CD8-positive, alpha-beta memory T cell (primary cell): ENCODE measurements at places on chromosomes 6 and 20.
A peak's percentile ranks its signal among the peaks of the same experiment; 100 is the strongest.

DNA sequence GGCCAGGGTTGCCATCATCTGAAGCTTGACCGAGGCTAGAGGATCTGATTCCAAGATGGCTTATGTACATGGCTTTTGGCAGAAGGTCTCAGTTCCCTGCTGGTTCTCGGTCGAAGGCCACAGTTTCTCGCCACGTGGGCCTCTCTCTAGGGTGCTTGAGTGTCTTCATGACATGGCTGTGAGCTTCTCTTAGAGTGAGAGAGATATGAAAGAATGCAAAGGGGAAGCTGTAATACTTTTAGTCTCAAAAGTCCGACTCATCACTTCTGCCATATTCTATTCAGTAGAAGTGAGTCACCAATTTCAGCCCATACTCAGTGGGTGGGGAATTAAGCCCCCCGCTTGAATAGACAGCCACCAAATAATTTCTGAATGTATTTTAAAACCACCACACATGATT, 94.2 kb downstream of the UTRN start:
- no peaks in the 10 kb centered on the region for H3K36me3 ChIP-seq
- no peak overlapping the region for H3K4me3 ChIP-seq
- H3K27me3 ChIP-seq: no peaks in the 10 kb centered on the region
- H3K4me1 ChIP-seq: peaks cover 19% of the 10 kb centered on the region
- no peak for DNase-seq
- H3K27ac ChIP-seq: no peak overlapping the region

DNA sequence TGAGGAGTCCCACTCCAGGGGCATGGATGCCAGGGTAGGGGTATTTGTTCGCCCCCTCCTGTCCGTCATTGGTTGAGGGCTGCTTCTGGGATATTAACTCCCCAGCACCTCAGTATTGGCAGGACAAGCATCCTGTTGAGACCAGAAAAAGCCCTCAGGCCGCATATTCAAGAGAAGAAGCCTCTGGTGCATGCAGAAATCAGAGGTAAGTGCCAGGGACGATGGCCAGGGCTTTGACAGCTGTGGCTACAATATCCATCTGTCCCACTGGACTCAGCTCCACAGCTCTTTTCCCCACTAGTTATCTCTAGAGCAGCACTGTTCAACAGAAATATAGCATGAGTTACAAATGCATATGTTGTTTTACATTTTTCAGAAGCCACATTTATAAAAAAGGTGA, 651.3 kb downstream of the KIF16B start:
- H3K27ac ChIP-seq: no peak overlapping the region
- no peaks in the 10 kb centered on the region for H3K4me1 ChIP-seq
- no peaks in the 10 kb centered on the region for H3K36me3 ChIP-seq
- no peak overlapping the region for H3K4me3 ChIP-seq
- no peak for DNase-seq

DNA sequence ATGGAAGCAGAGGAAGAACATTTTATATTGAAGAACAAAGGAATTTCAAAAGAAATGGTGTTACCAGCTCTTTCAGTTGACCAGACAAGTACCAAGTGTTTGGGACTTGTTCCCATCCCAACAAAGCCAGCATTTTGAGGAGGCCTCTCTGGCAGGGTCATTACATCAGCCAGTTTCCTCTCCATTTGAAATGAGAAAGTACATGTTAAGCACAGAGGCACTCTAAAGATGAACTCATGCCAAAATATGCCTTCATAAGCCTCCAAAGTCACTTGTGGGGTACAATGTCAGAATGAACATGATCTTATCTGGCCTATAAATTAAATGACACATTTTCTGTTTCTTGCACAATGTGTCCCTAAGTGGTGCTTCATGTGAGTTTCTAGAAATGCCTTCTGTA, 223.9 kb downstream of the PRL start:
- no peak for DNase-seq
- no peaks in the 10 kb centered on the region for H3K36me3 ChIP-seq
- H3K27ac ChIP-seq: no peak overlapping the region
- no peaks in the 10 kb centered on the region for H3K4me1 ChIP-seq
- H3K27me3 ChIP-seq: no peaks in the 10 kb centered on the region

- no peaks in the 10 kb centered on the region for H3K4me1 ChIP-seq
- peak overlapping the region; percentile 12 for H3K27ac ChIP-seq
- no peak overlapping the region for H3K4me3 ChIP-seq
- DNase-seq: no peak
- H3K36me3 ChIP-seq: no peaks in the 10 kb centered on the region
- no peaks in the 10 kb centered on the region for H3K27me3 ChIP-seq
Measured at GRCh38 chr20:46990017-46990595, 95.5 kb downstream of the EYA2 start.

- H3K4me1 ChIP-seq: no peaks in the 10 kb centered on the region
- no peaks in the 10 kb centered on the region for H3K27me3 ChIP-seq
- DNase-seq: no peak
- no peak overlapping the region for H3K27ac ChIP-seq
Measured at GRCh38 chr6:93581371-93581770, 162.0 kb upstream of the EPHA7 start.

DNA sequence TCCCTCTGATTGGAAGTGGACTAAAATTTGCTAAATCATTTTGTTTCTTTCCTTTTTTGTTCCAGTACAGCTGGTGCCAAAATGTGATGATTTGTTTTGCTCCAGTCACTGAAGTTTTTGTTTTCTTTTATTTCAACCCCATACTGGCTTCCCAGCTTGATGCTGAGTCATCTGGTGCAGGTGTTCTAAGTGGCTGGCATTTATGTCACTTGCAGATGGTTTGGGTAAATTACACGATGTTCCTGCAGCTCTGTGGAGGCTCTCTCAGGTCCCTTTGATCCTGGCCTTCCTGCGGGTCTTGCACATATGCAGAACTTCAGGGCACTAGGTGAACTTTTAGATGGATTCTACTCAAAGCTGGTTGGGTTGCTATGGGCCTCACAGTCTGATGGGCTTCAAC, 577.7 kb downstream of the HAO1 start:
- no peaks in the 10 kb centered on the region for H3K4me1 ChIP-seq
- DNase-seq: no peak
- no peak overlapping the region for H3K27ac ChIP-seq
- H3K27me3 ChIP-seq: no peaks in the 10 kb centered on the region
- H3K36me3 ChIP-seq: no peaks in the 10 kb centered on the region

DNA sequence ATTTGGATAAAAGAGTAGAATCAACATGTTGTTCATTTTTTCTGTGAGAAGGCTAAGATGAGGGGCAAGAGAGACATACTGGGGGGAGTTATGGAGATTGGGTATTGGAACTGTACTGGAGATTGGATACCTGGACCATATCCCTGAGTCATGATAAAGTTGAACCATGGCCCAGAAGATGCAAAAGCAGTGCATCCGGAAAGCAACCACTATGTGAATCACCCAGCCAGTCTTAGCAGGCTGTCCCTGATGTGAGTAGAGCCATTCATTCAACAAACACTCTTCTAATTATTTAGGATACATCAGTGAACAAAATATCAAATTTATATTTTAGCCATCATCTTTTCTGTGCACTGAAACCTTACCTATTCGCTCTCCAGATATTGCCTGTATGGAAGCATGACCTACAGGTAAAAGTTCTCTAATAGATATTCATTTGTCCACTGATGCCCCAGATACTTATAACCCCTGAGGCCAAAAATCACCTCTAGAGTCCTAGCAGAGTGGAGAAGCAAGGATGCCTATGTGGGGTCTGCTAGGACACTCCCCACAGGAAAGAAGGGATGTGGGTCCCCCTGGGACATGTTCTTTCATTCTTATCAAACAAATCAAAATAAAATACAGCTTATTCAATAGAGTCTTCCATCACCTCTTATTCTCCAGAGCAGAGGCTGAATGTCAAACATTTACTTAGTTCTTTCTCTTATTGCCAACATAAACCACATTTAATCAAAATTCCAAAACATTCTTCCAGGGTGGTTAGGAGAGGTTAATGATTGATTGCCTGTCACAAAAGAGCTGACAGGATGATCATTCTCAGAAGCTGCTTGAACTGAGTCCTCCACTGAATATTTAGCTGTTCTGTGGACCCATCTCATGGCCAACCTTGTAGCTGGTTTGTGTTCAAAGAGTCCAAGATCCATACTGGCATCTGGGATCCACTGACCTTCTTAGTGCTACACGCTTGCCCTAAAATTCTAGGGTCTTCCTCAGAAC, 37.0 kb upstream of the PKHD1 start:
- no peaks in the 10 kb centered on the region for H3K4me1 ChIP-seq
- no peak overlapping the region for H3K4me3 ChIP-seq

DNA sequence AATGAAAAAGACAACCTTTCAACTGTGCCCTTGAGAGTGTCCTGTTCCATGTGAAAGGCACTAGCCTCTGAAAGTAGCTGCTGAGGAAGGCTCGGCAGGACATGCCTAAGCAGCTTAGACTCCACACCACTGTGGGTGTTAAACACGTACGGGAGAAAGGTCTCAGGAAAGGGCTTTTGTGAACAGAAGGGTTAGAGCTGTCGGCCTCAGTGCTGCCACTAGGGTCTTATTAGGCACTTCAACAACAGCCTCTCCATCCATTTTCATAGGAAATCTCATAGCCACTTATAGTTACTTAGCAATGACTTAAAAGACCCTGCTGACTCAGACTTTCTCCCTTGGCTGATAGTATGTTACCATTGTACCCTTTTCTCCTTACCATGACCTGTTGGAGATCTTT, 662.8 kb downstream of the TBC1D32 start:
- H3K4me1 ChIP-seq: no peaks in the 10 kb centered on the region
- H3K4me3 ChIP-seq: no peak overlapping the region
- no peak for DNase-seq
- H3K36me3 ChIP-seq: no peaks in the 10 kb centered on the region

- H3K36me3 ChIP-seq: no peaks in the 10 kb centered on the region
- H3K4me1 ChIP-seq: peaks cover 3% of the 10 kb centered on the region
Measured at GRCh38 chr6:43779852-43780236, 9.8 kb downstream of the VEGFA start.

GRCh38 chr6:43296780-43297497, 1.1 kb upstream of the SLC22A7 start:
- no peak overlapping the region for H3K27ac ChIP-seq
- no peak overlapping the region for H3K4me3 ChIP-seq
- DNase-seq: no peak
- peaks cover 5% of the 10 kb centered on the region for H3K27me3 ChIP-seq
- H3K4me1 ChIP-seq: no peaks in the 10 kb centered on the region
- H3K36me3 ChIP-seq: no peaks in the 10 kb centered on the region

GRCh38 chr6:38774929-38775707, 60.0 kb downstream of the DNAH8 start:
- no peaks in the 10 kb centered on the region for H3K27me3 ChIP-seq
- DNase-seq: no peak
- H3K4me3 ChIP-seq: no peak overlapping the region
- H3K36me3 ChIP-seq: no peaks in the 10 kb centered on the region
- no peaks in the 10 kb centered on the region for H3K4me1 ChIP-seq
- H3K27ac ChIP-seq: no peak overlapping the region

- H3K27ac ChIP-seq: peak overlapping the region; percentile 100
- H3K36me3 ChIP-seq: peaks cover 16% of the 10 kb centered on the region
- peaks cover 62% of the 10 kb centered on the region for H3K4me1 ChIP-seq
- no peaks in the 10 kb centered on the region for H3K27me3 ChIP-seq
Measured at GRCh38 chr6:116278854-116279231, 887 bp downstream of the TSPYL1 start.

DNA sequence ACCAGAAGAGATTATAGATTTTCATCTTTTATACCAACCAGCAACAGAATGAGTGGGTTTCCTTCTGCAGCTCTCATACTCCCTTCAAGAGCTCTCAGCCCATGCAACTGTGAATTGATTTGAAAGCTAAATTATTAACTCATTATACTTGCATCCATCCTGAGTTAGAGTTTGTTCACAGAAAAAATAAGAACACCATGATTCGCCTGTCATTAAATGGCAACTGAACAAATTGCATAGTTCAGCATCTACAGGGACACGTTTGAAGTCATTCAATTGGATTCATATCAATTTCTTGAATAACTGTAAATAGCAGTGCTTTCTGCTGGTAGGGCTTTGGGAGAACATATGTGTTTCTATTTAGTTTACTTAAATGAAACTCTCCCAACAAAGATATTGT, 65.7 kb downstream of the NKAIN2 start:
- no peaks in the 10 kb centered on the region for H3K4me1 ChIP-seq
- H3K27ac ChIP-seq: no peak overlapping the region
- H3K4me3 ChIP-seq: no peak overlapping the region
- no peak for DNase-seq

- no peak for DNase-seq
- peaks cover 82% of the 10 kb centered on the region for H3K27me3 ChIP-seq
- H3K4me1 ChIP-seq: no peaks in the 10 kb centered on the region
- no peaks in the 10 kb centered on the region for H3K36me3 ChIP-seq
Measured at GRCh38 chr6:100466410-100467128, 1.8 kb upstream of the SIM1 start.

GRCh38 chr6:35907750-35908149, 13.1 kb downstream of the SRPK1 start:
- H3K4me1 ChIP-seq: no peaks in the 10 kb centered on the region
- peaks cover 5% of the 10 kb centered on the region for H3K36me3 ChIP-seq
- H3K4me3 ChIP-seq: no peak overlapping the region
- DNase-seq: no peak
- no peaks in the 10 kb centered on the region for H3K27me3 ChIP-seq
- H3K27ac ChIP-seq: no peak overlapping the region

DNA sequence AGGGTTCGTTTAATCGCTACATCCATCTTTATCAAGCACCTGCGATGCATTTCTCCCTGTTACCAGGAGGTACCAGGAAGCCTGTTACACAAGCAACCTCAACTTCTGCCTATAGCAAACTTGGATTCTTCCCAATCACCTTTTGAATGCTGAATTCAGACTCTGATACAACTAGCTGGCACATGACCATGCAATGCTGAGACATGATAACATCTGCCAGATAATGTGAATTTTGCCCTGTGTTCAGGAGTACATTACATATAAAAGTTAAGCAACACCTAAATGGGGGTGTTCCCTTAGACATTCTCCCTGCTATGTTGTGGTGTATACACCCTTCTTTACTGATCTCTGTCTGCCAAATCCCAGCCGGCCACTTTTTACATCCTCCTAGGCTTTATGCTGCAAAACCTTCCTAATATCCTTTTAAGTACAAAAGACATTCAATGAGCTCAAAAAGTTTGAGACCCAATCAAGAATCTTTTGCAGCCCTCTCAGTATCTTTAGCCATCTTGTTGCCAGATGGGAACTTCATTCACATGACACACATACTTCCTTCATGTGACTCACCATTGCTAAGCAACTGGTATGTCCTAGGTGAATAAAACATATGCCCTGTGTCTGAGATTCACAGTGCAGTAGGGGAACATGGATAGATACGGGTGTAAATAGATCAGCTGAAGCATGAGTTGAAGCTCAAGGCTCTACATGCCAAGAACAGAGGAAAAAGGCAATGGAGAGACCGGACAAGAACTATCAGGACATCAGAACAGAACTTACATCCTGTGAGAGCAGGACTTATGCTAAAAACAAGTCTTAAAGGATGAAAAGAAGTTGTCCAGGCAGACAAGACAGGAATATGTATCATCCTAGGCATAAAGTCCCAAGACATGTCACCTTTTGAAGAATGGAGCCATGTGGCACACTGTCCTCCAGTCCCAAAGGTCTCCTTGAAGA, 84.3 kb downstream of the ZHX3 start:
- no peak overlapping the region for H3K4me3 ChIP-seq
- no peak for DNase-seq
- no peak overlapping the region for H3K27ac ChIP-seq
- H3K4me1 ChIP-seq: peaks cover 7% of the 10 kb centered on the region
- H3K27me3 ChIP-seq: no peaks in the 10 kb centered on the region
